Camera-type eye (tissue), 1 donor: ENCODE measurements at places on chromosomes 7 and 10. TPM values are rescaled to one million over a fixed set of nuclear protein-coding genes. Genes with fewer than 3 reads are reported as not detected.

Gene FAM25A
- total RNA-seq, result not detected

Gene ZPBP
- total RNA-seq, result 5.7 TPM

Gene SFRP5
- 68.7 TPM for total RNA-seq

Gene LRRC18
- not detected for total RNA-seq

Gene KAZALD1
- 24.5 TPM for total RNA-seq

Gene C10orf90
- total RNA-seq, result 1.5 TPM

Gene ANKRD61
- not detected for total RNA-seq

Gene UBE2D1
- 39.6 TPM for total RNA-seq

Gene SPDYE2B
- not detected for total RNA-seq

Gene NACAD
- total RNA-seq, result 8.9 TPM

Gene IL6
- not detected for total RNA-seq

Gene AKR1D1
- not detected for total RNA-seq

Gene HTR5A
- total RNA-seq, result 0.22 TPM

Gene NODAL
- 1.3 TPM for total RNA-seq

Gene NUB1
- 57.6 TPM for total RNA-seq

Gene FAM204A
- 75.2 TPM for total RNA-seq

Gene CHCHD1
- 12.4 TPM for total RNA-seq
